Endodermal cell (in vitro differentiated cells): ENCODE measurements at places on chromosomes 7 and 10.

DNA sequence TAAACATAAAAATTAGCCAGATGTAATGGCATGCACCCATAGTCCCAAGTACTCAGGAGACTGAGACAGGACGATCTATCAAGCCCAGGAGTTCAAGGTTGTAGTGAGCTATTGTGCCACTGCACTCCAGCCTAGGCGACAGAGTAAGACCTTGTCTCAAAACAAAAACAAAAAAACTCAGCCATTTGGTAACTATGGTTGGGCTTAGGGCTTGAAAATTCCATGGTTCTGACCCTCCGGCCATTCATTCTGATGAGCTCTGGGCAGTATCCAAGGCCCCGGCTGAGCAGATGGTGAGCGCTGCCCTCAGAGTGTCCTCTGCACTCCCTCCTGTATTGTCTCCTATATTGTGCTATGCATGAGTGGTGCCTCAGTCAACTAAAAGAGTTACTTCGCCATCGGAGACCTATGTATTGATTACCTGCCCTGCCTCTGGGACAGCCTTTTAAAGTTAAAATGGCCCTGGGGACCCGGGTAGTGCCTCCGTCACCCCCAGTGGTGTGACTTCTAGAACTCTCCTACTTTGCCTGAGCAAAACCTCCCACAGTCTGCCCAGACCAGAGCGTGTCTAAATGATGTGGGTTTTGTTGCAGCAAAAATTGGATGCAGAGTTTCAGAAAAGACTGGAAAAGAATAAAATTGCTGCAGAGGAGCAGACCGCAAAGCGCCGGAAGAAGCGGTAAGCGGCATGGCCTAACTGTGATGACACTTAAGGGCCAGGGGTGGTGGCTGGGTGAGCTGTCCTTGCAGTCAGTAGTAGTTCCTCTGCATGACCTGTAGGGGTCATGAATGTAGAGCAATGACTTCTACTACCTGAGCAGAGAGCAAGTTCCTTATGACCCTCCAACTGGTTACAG is 8.1 kb downstream of the PRKRIP1 start:
- DNase-seq, result peak; percentile 83

DNA sequence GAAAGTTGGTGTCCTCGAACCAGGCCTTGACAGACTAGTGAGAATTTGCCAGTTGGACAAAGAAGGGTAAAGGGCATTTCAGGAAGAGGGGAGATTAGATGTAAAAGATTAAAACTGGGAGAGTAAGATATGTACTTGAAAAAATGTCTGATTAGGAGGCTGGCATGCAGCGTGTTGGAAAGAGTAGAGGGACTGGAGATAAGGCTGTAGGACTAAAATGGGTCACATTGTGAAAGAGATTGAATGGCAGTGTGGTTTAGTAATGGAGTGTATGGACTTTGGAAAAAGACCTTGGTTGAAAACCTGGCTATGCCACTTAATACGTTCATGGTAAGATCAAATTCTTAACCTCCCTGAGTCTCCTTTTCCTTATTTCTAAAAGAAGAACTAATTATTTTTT is 14.1 kb downstream of the CREM start:
- no peak for DNase-seq

DNA sequence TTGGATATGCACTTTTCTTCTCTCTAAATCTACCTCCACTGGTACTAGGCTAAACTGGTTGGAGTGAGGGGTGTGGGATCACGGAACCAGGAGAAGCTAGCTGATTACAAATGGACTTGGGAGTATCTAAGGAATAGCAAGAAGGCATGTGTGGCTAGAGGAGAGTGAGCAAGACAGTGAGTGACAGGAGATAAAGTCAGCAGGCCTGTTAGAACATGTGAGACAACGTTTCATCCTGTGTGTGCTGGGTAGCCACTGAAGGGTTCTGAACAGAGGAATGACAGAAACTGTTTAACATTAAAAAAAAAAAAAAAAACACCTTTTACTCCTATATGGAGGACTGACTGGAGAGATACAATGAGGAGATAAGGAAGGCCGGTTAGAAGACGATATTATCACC is 51.7 kb downstream of the ZNF438 start:
- DNase-seq, result no peak

DNA sequence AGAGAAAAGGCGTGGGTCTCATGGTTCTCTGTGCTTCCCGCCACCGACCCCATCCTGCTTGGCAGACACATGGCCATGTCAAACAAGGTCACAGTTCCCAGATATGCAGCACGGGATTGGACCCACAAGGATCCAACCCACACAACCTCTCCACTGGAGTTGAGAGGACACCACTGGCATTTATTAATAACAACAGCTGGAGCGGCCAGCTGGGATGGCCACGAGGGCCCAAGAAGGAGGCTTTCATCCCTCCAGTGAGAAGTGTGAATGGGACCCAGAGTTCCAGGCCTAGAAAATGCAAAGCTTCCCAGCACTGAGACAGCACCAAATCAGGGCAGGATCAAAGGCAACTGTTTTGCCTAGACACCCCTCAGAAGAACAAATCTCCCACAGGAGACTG is 31.5 kb downstream of the FGFR2 start:
- no peak for DNase-seq

DNA sequence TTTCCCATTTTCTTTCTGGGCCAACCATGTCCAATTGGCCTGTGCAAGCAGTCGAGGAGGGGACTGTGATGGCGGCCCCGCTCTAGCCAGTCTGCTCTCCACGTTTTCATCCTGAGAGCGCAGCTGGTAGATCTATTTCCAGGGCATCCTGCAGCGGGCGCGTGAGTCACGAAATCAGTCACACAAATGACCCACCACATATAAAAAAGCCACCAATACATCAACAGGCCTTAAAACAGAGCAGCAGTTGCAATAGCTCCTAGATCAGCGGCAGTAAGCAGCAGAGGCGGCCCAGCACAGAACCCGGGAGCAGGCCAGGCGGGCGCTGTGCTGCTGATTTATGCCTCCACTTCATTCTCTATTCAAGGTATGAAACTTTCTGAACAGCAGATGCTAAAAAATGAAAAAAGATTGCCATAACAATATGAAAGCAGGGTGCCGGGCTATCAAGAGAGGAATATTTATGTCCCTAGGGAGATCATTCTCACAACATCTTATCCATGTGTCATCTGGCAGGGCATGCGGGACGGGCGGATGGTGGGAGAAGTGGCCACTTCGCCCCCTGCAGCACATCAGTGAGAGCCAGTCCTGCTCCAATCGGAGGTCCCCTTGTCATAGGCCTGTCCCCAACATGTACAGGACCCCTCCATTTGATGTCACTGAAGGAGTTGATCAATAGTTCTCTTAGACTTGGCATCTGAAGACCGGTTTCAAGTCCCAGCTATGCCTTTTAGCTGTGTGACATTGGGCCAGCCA is 98.0 kb upstream of the GPR26 start:
- peak; percentile 30 for DNase-seq

DNA sequence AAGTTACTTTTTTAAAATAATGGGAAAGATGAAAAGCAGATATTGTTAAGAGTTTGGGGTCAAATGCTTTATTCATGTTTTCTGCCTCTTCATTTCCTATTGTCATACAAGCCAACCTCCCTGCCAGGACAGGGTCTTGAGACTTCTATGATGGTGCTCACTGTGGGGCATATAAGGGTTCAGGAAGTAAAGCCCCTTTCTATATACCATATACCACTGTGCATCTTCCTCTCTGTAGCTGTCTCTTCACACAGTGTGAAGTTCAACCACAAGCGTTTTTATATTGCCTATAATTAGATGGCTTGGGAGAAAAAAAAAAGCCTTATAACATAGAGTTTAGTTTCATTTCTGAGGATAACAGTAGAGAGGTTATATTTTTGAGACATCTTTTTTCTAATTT is 389.8 kb upstream of the SORCS1 start:
- DNase-seq, result no peak

DNA sequence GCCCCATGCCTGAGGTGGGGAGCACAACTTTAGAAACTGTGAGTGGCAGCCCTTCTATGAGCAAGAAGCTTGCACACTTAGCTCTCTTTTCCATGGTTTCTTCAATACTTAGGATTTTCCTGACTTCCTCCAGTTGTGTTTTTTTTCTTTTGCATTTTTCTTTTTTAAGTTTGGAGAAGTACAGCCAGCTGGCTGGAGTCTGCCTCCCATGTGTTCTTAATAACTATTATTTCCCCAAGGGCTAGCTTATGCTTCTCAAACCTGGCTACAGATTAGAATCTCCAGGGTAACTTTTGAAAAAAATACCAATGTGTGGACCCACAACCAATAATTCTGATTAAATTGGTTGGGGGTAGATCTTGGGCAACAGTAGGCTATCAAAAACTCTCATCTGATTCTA is 37.4 kb upstream of the MEOX2 start:
- no peak for DNase-seq

DNA sequence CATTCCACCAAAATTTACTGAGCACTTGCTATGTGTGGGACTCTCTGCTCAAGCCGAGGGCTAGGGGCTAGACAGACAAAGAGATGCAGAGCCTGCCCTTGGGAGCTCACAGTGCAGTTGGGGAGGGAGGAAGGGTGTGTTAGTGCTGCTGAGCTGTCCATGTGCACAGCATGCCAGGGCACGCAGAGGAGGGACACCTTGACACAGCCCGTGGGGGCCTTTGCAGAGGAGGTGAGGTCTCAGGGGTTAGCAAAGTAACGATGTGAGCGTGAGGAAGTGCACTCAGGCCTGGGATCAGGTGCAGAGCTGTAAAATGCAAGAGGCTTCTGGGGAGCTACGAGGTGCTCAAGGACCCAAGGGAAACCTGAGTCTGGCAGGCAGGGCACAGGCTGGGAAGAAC is 16.3 kb downstream of the PRKCQ start:
- DNase-seq, result no peak

DNA sequence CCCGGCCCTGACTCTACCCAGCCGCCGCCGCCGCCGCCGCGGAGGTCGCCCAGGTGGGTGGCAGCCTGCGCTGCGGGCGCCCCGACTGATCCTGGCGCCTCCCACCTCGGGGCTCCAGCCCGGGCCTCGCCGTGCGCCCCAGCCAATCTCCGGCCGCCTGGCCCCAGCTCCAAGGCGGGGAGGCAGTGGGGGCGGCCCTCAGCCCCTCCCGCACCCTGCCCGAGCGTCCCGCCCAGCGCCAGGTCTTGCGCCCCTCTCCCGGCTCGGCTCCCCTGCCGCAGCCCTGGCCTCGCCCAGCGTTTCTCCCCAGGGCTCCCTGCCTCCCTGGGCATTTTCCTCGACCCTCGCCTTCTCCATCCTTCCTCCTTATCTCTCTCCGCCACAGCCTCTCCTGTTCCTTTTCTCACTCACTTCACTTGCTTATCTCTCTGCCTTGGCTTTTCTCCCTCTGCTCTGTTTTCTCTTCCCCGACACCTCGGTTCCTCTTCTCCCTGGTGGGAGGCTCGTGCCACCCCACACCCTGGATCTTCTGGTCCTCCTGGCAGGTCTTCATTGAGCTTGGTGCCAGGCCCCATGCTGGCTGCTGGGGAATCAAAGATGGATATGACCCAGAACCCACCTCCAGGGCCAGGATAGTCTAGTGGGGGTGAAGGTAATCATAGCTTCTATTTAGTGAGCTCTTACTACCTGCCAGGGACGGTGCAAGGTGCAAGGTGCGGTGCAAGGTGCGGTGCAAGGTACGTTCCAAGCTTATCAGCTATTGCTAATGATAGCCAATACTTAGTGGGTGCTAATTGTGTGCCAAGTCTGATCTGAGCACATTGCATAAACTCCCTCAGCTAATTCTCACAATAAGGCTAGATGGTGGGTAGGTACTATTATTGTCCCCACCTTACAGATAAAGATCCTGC is at the start of gene SFRP5:
TSS of gene SFRP5 (minus strand) at position 87 of the 911 bp plus-strand sequence. CDS start 166 bp downstream, outside the sequence.
- DNase-seq, result peak; percentile 75

GRCh38 chr7:93861325-93861949 is 29.1 kb downstream of the TFPI2 start:
- no peak for DNase-seq

GRCh38 chr10:75613685-75614504 is 182.5 kb downstream of the LRMDA start:
- no peak for DNase-seq

- DNase-seq, result no peak
Measured at GRCh38 chr7:36062154-36062815, 90.8 kb upstream of the EEPD1 start.

GRCh38 chr7:75738604-75738974 is at the start of gene HIP1:
HIP1 (minus strand) TSS chr7:75738941; CDS start chr7:75738920, 21 bp downstream.
- DNase-seq, result no peak

DNA sequence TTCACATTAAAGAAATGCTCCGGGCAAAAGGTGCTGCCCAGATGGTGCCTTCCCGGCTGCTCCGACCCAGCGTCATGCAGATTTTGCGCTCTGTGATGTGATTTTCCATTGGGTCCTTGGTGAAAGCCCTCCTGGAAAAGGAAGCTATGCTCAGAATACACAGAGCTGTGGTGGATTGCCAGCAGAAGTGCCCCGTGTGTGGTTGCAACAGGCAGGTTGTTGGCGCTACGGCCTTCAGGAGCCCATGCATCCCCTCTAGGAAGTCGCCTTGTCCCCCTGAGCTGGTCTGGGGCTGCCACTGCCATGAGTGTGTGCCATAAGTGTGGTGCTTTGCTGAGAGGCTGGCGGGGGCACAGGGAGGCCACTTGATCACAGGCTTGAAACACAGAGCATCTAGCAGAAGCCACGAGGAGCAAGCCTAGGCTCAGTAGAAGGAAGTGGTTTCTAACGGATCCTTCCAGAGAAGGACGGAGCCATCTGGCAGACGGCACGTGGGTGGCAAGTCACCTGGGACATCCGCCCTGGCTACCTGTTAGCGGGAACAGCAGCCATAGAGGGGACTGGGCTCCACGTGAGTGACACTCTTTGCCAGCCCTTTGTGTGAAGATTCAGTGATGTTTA is 210.9 kb downstream of the CUX1 start:
- no peak for DNase-seq

DNA sequence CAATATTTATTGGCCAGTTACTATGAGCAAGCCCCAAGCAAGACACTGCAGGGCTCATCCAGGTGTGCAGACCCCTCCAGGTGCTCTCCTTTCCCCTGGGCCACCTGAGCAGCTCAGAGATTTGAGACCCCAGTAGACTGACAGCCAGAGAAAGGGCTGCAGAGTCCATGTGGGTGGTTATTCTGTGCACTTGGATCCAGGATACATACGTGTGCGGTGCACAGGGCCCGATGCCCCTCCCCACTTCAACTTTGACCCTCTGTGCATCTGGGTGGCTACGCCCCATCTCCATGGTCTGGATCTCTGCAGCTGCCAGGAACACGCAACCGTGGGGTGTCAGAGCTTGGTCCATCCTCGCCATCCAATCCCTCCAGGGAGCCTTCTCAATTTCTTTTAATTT is 72.9 kb downstream of the MKI67 start:
- DNase-seq, result no peak

GRCh38 chr7:9645756-9646155 is 1212.3 kb downstream of the NXPH1 start:
- DNase-seq, result no peak

- DNase-seq, result peak; percentile 92
Measured at GRCh38 chr10:13440185-13441061, 88.4 kb downstream of the BEND7 start.
